ENCODE measurements at places on chromosomes 3 and 15.

GRCh38 chr15:90683876-90684275 lies 33.3 kb upstream of the BLM start:
- DNase-seq, result no peak

DNA sequence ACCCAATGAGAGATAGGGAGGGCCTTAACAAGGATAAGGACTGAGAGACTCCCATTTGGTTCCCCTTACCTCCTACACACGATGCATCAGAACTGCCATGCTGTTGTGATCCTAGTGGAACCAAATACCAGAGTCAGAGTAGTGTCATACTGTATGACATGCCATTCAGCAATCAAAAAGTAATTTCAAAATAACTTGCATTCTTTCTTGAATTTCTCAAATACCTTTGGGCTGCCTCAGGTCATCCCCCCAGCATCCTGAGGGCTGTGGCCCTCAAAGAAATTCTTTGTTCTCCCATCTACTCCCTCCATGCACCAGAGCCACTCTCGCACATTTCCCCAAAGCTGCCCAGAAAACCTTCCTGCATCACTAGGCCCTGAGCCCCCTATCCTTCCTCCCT lies 68.9 kb upstream of the PPP2R3A start:
- DNase-seq, result peak; percentile 90

- no peak for DNase-seq
Measured at GRCh38 chr15:65379986-65380385, 2.2 kb upstream of the IGDCC3 start.

DNA sequence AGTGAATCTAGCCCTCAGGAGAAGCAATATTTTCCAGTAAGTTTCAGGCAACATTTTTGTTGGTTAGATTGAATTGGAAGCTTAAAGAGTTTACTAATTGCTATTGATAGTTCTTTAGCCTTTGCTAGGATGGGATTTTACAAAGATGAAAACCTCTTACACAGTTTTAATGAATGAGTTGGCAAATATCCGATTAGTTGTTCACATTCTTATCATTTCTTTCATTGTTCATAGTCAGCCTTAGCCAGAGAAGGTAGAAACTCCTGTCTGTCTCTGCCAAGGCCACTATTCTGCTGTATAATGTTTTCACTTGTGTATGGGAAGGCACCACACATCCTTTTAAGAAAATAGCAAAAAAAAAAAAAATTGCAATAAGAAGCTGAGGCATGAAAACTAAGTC lies 222.0 kb upstream of the MANF start:
- peak; percentile 21 for DNase-seq

DNA sequence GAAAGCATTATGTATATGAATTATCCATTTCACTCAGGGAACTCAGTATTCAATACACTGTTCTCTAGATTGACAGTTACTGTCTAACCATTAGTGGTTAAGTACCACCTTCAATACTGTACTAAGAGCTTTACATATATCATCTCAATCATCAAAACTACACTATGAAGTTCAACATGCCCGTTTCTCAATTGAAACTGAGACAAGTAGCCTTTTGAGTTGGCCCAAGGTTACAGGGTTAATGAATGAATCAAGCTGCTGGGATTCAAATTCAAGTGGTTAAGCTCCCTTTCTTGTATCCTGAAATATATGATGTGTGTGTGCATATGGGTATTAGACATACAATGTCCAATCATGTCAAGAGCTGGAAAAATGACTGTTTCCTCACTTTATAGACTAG lies 5.8 kb downstream of the TASOR start:
- DNase-seq, result no peak

- no peak for DNase-seq
Measured at GRCh38 chr3:138467931-138468330, 33.5 kb downstream of the ESYT3 start.

GRCh38 chr3:151268267-151269235 lies 9.8 kb downstream of the P2RY14 start:
- DNase-seq, result no peak

DNA sequence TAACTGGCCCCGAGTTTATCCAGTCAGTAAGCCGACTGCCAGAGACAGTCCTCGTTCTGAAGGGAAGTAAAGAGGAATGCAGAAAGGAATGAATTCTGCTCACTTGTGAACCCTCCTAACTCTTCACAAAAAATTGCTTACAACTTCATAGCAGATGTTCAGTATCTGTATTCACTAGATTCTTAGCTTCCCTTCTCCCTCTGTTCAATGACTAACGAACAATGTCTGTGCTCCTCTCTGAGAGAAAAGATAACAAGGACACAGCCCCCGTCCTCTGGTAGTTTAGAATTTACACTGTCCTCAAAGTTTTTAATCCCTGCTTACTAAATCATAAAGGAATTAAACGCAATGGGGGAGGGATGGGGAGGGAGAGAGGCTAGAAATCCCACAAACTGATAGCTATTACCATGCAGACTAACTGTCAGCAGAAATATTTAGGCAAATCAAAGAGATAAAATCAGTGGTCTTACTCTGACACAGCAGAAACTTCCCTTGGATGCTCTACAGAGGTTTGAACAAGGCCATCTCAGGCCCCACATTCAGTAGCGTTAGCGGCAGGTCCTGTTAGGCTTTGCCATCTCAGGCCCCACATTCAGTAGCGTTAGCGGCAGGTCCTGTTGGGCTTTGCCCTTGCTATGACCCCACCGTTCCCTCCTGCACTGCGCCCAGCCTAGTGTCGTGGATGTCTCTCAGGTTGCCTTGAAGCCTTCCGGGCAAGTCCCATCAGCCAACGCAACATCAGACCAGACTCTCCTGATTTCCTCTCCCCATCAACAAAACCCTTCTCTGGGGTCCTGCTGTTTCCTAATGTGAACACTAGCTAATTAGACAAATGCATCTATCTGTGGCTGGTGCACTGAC lies 23.4 kb downstream of the NRROS start:
- DNase-seq, result no peak

DNA sequence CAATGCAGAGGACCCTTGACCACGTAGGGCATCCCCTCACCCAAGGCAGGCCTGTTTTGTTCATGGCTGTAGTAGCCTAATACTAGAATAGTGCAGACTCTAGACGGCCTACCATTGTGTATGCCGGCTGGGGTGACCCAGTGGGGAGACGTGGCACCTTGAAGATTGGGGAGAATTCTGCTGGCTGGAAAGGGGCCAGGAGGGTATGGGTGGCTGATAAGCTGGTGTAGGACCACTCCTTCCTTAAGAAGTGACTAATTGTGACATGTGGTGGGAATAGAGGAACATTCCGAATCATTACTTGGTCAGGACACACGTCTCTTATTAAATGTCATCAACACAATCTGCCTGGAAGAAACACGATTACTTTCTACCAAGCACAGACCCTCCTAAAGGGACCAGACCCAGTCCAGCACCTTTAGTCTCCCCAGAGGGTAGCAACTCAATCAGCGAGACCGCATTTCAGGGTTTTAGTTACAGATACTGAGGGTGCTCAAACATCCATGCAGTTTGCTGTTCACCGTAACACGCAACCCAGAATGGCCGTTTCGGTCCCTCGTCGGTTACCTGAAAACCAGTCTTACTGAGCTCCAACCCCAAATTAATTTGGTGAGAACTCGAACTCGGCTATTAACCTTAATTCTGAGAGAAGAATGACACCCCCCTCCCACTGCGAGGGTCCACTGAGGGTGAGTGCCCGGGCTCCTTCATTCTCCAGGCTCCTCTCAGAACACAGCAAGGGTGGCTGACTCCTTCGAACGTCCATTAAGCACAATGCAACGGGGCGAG lies 1.6 kb upstream of the KLF13 start:
- no peak for DNase-seq

GRCh38 chr3:148026009-148026588 lies 616.9 kb downstream of the ZIC1 start:
- no peak for DNase-seq

- no peak for DNase-seq
Measured at GRCh38 chr15:57591237-57591821, 375 bp upstream of the MYZAP start.

DNA sequence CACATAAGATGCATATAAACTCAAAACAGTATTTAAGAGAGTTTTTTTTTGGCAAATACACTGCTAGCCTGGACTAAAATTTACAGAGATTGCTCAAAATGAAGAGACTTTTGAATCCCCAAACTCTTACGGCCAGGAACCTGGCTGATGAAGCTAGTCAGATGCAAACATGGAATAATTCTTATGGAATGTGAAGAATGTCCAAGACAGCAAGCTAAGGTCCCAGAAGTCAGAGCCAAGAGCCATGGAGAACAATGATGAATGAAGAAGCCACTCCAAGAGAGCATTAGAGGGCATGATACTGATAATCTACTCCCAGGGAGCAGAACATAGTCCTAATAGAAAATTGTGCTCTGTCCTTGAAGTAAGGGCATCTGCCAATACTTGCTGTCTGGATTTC lies 705.5 kb downstream of the DIPK2A start:
- DNase-seq, result peak; percentile 52

DNA sequence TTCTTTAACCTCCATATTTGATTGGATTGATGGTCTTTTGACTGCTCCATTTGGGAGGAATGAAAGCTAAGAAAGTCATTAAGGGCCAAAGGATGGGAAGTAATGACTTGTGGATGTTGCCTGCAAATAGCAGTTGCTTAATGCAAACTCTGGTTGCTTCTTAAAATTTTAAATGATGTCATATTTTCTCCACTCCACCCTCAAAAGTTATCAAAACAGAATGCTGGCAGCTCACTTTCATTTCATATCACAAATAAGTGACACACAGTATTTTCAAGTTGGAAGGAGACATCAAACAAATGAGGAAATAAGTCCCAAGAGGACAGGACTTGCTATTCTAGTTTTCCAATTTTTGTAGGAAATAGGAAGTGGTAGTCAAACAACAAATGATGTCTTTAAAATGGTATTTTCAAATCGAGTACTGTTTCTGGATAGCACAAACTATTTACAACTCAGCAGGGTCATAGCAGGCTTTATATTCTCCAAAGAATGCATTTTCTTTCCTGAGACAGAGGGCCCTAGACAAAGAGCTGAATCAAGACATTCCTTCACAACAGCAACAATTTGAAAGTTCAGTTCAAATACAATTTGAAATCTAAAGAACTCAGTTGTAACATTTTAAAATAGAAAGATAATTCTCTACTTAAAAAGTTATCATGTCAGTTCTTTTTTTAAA lies 165.1 kb upstream of the UBE2E1 start:
- no peak for DNase-seq

DNA sequence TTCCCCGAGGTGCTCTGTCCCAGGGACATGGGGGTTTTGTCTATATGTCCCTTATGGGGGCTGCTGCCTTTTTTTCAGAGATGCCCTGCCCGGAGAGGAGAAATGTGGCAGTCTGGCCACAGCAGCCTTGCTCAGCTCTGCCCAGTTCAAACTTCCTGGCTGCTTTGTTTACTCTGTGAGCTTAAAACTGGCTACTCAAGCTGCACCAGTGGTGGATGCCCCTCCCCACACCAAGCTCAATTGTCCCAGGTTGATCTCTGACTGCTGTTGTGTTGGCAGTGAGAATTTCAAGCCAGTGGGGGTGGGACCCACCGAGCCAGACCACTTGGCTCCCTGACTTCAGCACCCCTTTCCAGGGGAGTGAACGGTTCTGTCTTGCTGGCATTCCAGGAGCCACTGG lies 188.9 kb downstream of the STXBP5L start:
- no peak for DNase-seq

- DNase-seq, result no peak
Measured at GRCh38 chr15:78959360-78959759, 14.5 kb upstream of the CTSH start.

- peak; percentile 43 for DNase-seq
Measured at GRCh38 chr15:63504979-63505841, 817 bp downstream of the USP3 start.

DNA sequence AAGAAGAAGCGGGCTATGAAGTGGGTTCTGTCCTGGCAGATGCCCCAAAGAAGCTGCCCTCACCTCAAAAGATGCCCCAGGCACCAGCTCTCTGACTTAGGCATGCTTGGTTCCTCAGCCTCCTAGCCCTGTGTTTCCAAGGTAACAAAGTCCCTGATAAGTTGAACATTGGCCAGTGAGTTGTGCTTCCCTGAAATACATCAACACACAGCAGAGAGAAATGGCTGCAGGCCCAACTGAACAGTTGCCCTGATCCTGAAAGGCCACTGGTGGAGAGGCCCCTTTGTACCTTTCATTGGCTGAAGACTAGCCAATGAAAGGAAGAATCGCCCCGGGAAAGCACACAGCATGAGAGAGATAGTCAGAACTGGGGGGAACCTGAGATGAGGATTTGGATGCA lies 169.9 kb upstream of the CTNNB1 start:
- no peak for DNase-seq

DNA sequence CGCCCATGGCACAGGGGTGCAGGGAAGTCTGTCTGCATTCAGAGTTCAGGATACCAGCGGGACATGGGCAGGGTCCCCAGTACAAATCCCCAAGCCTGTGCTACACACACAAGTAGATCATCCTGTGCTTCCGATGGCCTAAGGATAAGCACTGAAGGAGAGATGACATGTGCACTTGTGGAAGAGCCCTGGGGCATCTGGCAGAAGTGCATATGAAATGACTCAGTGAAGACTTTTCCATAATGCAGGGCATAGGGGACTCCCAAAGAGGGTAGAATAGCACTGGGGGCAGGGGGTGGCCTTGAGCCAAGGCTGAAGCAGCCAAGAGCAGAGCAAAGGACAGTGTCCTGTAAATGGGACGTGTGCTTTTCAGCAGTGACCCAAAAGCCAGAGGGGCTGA lies 22.9 kb downstream of the ADAMTS17 start:
- DNase-seq, result no peak

- no peak for DNase-seq
Measured at GRCh38 chr15:71885390-71885789, 75.0 kb downstream of the NR2E3 start.

GRCh38 chr15:79376383-79376782 lies 55.8 kb upstream of the MINAR1 start:
- no peak for DNase-seq

- DNase-seq, result no peak
Measured at GRCh38 chr3:103218146-103218545, 783.3 kb downstream of the ZPLD1 start.

GRCh38 chr15:27438403-27439375 lies 467.7 kb downstream of the GABRG3 start:
- no peak for DNase-seq

- DNase-seq, result no peak
Measured at GRCh38 chr15:100690032-100690794, 87.8 kb downstream of the ASB7 start.

GRCh38 chr3:72816862-72817355 lies 31.3 kb downstream of the SHQ1 start:
- DNase-seq, result no peak

DNA sequence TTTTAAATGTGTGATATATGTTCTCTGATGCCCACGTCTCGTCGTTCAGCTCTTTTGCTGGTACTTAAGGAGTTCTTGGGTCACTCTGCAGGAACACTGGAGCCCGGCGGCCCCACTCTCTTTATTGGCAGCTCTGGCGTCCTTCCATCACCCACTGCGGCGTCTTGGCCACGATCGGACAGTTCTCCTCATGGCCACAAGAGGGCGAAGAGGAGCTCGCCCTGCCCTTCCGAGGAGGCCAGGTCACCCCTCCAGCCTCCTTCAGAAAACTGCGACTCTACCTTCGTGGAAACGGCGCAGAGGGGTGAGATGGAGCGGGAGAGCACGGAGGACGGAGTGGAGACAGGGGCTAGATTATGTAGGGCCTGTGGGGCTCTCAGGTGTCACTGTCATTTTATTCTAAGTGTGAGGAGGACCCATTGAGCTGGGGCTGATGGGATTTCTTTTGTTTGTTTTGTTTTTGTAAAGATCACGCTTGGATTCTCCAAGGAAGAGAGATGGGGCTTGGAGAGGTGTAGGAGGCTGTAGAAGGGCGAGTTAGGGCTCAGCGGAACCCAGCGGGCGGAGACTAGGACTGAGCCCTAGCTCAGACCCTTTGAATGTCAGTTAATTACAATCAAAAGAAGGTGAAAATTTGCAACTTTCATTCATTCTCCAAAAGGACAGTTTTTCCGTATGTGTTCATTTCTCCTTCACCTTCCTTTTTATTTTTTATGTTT lies 28.0 kb upstream of the GABRA5 start:
- DNase-seq, result no peak

Data from kidney glomerular epithelial cell (primary cell).